ENCODE measurements at places on chromosomes 7 and 10. TPM values are rescaled to one million over a fixed set of nuclear protein-coding genes. Genes with fewer than 3 reads are reported as not detected.

Gene DDC
- polyA plus RNA-seq: not detected

Gene LIPJ
- 0.17 TPM for polyA plus RNA-seq

Gene SPDYE2B
- polyA plus RNA-seq: not detected

Gene ZNF488
- not detected for polyA plus RNA-seq

Gene SFTPA2
- not detected for polyA plus RNA-seq

Gene ATOH7
- polyA plus RNA-seq: not detected

Gene ELFN1
- polyA plus RNA-seq: not detected

Gene CCL24
- not detected for polyA plus RNA-seq

Gene GNGT1
- polyA plus RNA-seq: not detected

Gene PIK3CG
- 33.8 TPM for polyA plus RNA-seq

Gene CUZD1
- polyA plus RNA-seq: 1.7 TPM

Gene KEL
- not detected for polyA plus RNA-seq

Gene CEP55
- polyA plus RNA-seq: not detected

Gene MRLN
- polyA plus RNA-seq: not detected

Gene ASAH2
- 1.5 TPM for polyA plus RNA-seq

Gene AFAP1L2
- 1.9 TPM for polyA plus RNA-seq

Gene HECTD2
- 1.8 TPM for polyA plus RNA-seq

Gene CHAT
- not detected for polyA plus RNA-seq

Gene UBE2D1
- 36.9 TPM for polyA plus RNA-seq

Gene CYP2C19
- polyA plus RNA-seq: not detected

Gene AKR1C4
- not detected for polyA plus RNA-seq

Gene SNCG
- polyA plus RNA-seq: not detected

Gene ANKIB1
- 5.3 TPM for polyA plus RNA-seq

All from naive B cell (primary cell).